ENCODE measurements at places on chromosomes 4 and X.

DNA sequence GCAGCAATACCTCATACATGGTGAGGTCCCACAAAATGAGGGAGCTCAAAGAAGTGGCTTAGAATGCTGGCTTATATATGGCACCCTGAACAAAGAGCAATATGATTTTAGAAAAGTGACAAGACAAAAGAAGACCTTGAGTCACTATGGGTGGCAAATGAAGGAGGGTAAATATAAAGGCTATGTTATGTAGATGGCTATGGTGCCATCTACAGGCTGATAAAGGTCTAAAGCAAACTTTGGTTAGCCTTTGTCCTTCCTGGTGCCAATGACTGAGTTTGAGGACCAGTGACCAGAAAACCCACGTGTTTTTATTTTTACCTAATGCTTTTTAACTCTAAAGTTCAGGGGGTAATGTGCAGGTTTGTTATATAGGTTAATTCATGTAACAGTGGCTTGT lies 151.8 kb downstream of the CCNG2 start:
- peak; percentile 26 for DNase-seq

GRCh38 chrX:97743014-97743413 lies 859.3 kb downstream of the RPA4 start:
- no peak for DNase-seq

- DNase-seq, result no peak
These were observed 747.7 kb downstream of the CENPC start for GRCh38 chr4:66797608-66798007.

- DNase-seq, result no peak
These were observed 161.3 kb downstream of the RTL9 start for GRCh38 chrX:110519906-110520452.

DNA sequence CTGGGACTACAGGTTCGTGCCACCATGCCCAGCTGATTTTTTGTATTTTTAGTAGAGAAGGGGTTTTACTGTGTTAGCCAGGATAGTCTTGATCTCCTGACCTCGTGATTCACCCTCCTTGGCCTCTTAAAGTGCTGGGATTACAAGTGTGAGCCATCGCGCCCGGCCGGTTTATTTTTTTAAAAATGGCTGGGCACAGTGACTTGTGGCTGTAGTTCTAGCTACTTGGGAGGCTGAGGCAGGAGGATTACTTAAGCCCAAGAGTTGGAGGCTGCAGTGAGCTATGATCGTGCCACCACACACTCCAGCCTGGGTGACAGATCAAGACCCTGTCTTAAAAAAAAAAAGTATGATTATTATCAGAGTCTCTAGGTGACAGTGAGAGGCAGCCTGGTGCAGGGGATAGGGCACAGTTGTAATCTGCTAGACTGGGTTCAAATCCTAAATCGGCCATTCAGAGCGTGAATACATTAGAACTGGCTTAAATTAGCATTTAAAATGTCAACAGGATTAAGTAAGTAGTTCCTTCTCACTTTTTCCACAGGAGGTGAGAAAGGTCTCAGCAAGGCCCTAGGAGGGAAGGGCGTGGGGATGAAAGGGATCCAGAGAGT lies 435 bp upstream of the MGST2 start:
- DNase-seq, result no peak

DNA sequence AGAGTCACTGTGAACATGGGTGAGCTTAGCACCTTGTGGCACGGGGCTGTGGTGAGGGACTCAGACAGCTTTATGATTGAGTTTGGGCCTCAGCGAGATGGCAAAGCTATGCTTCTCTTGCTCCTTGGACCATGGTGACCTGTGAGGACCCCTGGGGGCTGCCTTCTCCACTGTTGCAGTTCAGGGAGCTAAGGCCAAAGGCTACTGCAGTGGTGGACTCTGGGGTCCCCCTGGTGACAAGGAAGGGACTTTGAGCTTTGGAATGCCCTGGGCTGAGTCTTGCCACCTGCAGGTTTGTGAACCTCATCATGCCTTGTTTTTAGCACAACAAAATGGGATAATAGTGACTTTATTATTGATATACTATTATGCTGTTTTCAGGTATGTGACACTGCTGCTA lies 36.5 kb downstream of the TBL1X start:
- no peak for DNase-seq

GRCh38 chrX:133922390-133922771 lies 63.0 kb downstream of the GPC3 start:
- DNase-seq, result no peak

GRCh38 chr4:1639299-1639868 lies 44.7 kb downstream of the FAM53A start:
- DNase-seq, result no peak

GRCh38 chr4:17030543-17030942 lies 132.1 kb upstream of the LDB2 start:
- no peak for DNase-seq

GRCh38 chr4:106316773-106317409 lies 541 bp downstream of the AIMP1 start:
- DNase-seq, result no peak

- no peak for DNase-seq
These were observed 88.8 kb downstream of the DCLK2 start for GRCh38 chr4:150167054-150167453.

- no peak for DNase-seq
These were observed 15.1 kb upstream of the EXOC1 start for GRCh38 chr4:55838356-55838755.

- no peak for DNase-seq
These were observed 540 bp upstream of the HADH start for GRCh38 chr4:107989162-107989536.

DNA sequence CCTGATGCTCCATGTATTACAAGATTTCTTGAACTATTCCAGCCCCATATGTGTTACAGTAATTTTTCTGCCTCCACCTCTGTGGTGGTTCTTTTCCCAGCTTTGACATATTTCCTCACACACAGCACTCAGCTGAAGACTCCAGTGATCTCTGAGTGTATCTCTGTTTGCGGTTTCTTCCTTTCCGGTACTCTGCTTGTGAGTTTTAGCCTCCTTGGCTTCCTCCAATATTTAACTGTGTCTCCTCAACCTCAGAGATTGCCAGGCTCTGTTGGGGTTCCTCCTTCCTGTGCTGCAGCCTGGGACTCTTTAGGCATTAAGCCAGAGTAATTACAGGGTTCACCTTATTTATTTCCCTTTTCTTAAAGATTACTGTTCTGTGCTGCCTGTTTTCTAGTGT lies 73.2 kb downstream of the NFKB1 start:
- DNase-seq, result no peak
